SJCRH30 (cell line): ENCODE measurements at places on chromosomes 12 and 14. TPM values are rescaled to one million over a fixed set of nuclear protein-coding genes. Genes with fewer than 3 reads are reported as not detected.
A peak's percentile ranks its signal among the peaks of the same experiment; 100 is the strongest.

- H3K4me1 ChIP-seq: no peaks in the 10 kb centered on the region
- no peak overlapping the region for H3K27ac ChIP-seq
- H3K36me3 ChIP-seq: no peaks in the 10 kb centered on the region
- no peaks in the 10 kb centered on the region for H3K27me3 ChIP-seq
- no peak for DNase-seq
- H3K4me3 ChIP-seq: no peak overlapping the region
These were observed 160.9 kb downstream of the KCNC2 start for GRCh38 chr12:75048767-75049166.

DNA sequence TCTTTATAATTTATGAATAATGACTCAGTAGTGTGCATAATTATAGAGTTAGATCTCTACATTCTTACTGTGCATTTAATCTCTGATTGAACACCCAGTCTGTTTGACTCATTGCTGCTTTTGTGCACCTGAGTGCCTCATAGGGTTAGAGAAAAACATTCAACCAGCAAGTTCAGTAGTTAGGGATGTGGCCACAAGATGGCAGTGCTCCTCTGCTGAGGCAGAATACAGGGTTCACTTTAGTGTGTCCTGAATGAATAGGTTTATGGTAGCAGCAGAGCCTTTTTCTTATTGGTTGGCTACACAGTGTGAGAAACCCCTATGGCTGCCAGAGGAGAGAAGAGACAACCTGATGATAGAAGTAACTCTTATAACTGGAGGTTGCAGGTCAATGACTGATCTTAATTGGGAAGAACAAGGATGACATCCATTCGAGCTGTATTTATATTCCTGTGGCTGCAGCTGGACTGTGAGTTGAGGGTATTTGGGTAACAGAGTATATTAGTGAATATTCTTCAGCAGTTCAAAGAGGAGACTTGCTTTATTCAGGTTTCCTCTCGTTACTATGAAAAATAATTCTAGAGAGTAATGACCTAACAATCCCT is 194.9 kb upstream of the OR4E1 start:
- H3K27ac ChIP-seq: no peak overlapping the region
- no peaks in the 10 kb centered on the region for H3K4me1 ChIP-seq
- H3K4me3 ChIP-seq: no peak overlapping the region
- DNase-seq: peak; percentile 21

DNA sequence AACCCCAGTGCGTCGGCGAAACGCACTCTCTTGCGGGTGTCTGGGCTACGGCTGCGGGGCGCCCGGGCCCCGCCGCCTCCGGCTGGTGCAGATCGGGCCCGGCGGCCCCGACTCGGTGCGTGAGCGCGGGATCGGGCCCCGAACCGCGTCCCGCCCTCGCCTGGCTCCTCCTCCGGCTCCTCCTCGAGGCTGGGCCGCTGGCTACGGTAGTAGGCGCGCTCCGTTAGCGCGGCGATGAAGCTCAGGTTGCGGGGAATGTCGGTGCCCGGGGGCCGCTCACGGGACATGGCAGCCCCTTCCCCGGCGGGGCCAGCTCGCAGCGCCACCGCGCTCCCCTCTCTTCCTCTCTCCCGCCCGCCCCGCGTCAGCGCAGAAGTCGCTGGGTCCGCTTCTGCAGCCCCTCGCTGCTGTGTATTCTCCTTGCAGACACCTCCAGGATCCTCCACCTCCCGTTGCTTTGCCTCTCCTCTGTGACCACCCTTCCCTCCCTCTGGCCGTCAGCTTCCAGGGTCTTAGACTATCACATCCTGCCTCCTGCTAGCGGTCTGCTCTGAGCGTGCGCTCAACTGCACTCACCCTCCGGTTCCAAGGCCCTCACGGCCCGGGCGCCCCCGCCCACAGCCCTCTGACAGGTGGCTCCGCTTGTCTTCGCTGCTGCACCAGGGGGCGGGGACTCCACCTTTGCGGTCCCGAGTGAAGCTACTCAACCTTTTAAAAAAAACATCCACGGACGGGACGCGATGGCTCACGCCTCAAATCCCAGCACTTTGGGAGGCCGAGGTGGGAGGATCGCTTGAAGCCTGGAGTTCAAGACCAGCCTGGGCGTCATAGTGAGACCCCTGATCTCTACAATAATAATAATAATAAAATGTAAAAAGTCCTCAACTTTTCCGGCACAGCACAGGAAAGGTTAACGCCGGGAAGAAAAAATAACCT is at the start of gene PPP1R3E:
Gene PPP1R3E (minus strand): TSS at position 570 of the 936 bp plus-strand sequence. CDS start 283 bp downstream, at position 287.
- H3K27ac ChIP-seq: peak within 1 kb of the TSS; percentile 81
- H3K36me3 ChIP-seq: no peaks in the 10 kb centered on the region
- peak within 1 kb of the TSS; percentile 82 for H3K4me3 ChIP-seq
- H3K4me1 ChIP-seq: peaks cover 5% of the 10 kb centered on the region; the same call in 1 of the 2 replicates
- peak; percentile 86 for DNase-seq
- H3K27me3 ChIP-seq: no peaks in the 10 kb centered on the region

DNA sequence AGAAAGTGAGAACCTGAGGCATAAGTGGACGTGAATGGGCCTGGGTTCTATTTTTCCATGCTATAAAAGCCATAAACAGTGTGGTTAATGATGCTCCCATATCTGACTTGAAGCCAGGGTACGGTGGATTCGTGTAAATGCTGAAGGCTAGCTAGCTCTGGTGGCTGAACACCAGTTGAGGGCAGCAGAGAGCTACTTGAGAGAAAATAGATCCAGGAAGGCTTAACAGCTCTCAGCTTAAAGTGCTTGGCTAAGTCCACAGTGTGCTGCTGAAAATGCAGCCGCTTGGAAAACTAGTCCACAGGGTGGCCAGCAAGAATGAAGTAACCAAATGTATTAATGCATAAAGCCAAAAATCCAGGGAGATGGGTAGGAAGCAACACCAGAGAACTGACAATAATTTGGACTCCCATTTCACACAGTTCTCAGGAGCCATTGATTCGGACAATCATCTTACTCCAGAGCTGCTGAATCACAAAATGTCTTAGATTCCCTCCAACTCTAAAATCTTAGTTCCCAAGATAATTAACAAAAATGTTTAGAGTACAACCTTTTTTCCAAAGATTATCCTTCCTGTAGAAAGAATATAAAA is 15.0 kb upstream of the FOXG1 start:
- H3K27me3 ChIP-seq: no peaks in the 10 kb centered on the region
- peak; percentile 34 for DNase-seq
- H3K27ac ChIP-seq: no peak overlapping the region

DNA sequence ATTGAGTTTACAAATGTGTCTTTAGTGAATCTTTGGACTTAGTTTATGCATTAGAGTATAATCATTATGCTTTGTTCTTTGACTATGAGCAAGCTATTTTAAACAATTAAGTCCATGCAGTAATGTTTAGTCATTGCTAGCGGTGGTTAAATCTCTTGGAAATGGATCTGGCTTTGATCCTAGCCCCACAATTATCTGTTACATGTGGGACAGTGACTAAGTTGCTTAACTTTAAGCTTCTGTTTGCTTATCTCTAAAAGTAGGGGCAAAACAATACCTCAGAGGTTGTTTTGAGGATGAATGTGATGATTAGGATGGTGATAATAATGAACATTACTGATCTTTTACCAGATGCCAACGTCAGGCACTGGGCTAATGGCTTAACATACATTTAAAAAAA is 124.2 kb downstream of the NPAS3 start:
- no peaks in the 10 kb centered on the region for H3K4me1 ChIP-seq
- H3K27ac ChIP-seq: no peak overlapping the region
- no peaks in the 10 kb centered on the region for H3K36me3 ChIP-seq

NEUROD4 gene
- not detected in 2 replicates for total RNA-seq

NANOG gene
- total RNA-seq: 0.05 TPM in 1 of 2 replicates, not detected in the other
